ENCODE measurements at places on chromosomes 1 and 21. TPM values are rescaled to one million over a fixed set of nuclear protein-coding genes. Genes with fewer than 3 reads are reported as not detected.

Gene MAP1LC3C
- not detected for polyA plus RNA-seq

Gene RGL1
- polyA plus RNA-seq: 18.6 TPM

Gene HPDL
- 0.37 TPM for polyA plus RNA-seq

Gene SYTL1
- polyA plus RNA-seq: not detected

Gene DEPDC1
- polyA plus RNA-seq: not detected

Gene E2F2
- polyA plus RNA-seq: 0.35 TPM

Gene TIE1
- 5.0 TPM for polyA plus RNA-seq

Gene RGS4
- polyA plus RNA-seq: 4.1 TPM

Gene LCE1B
- not detected for polyA plus RNA-seq

Gene KLHL21
- 19.1 TPM for polyA plus RNA-seq

Gene PTGER3
- polyA plus RNA-seq: 1.7 TPM

Gene TCHHL1
- not detected for polyA plus RNA-seq
